ENCODE measurements at places on chromosomes 16 and 17.
A peak's percentile ranks its signal among the peaks of the same experiment; 100 is the strongest.

DNA sequence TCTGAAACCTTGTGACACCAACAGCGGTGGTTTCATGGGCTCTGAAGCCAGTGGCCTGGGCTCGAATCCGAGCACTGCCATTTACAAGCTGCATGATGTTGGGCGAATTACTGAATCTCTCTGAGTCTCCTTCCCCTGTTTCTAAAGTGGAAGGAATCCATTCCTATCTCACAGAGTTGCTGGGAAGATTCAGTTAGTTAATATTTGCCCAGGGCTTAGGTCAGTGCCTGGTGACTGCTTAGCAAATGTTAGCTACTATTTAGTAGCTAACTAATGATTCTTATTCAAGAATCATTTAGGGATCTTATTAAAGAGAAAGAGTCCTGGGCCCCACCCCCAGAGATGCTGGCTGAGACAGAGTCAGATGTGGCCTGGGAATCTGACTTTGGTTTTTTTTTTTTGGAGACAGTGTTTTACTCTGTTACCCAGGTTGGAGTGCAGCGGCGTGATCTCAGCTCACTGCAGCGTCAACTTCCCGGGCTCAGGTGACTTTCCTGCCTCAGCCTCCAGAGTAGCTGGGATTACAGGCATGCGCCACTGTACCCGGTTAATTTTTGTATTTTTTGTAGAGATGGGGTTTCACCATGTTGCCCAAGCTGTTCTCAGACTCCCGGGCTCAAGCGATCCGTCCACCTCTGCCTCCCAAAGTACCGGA, 33.6 kb upstream of the RAI1 start:
- H3K27me3 ChIP-seq = no peaks in the 10 kb centered on the region
- no peak overlapping the region for H3K4me3 ChIP-seq
- H3K4me1 ChIP-seq = no peaks in the 10 kb centered on the region
- no peak for DNase-seq
- H3K27ac ChIP-seq = no peak overlapping the region

GRCh38 chr17:77613218-77613617, 345.3 kb upstream of the TNRC6C start:
- DNase-seq = no peak
- H3K27me3 ChIP-seq = peaks cover 20% of the 10 kb centered on the region
- H3K27ac ChIP-seq = no peak overlapping the region
- no peak overlapping the region for H3K4me3 ChIP-seq
- no peaks in the 10 kb centered on the region for H3K36me3 ChIP-seq
- no peaks in the 10 kb centered on the region for H3K4me1 ChIP-seq

DNA sequence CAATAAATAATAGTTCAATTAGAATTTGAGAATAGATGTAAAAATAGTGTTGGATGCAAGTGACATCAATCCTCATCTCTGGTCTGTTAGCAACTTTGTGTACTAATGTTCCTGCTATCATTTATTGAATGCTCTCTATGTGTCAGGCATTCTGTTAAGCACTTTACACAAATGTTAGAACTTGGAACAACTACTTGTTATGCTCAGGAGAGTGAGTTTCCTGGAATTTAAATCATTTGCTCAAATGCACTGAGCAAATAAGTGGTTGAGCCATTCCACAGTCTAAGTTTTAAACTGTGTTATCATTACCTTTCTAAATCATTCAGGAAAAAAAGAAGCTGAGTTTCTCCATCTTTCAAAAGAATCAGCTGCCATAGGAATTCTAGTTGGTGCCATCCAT, 1327.3 kb upstream of the GOT2 start:
- no peaks in the 10 kb centered on the region for H3K4me1 ChIP-seq
- H3K4me3 ChIP-seq = no peak overlapping the region
- H3K27ac ChIP-seq = no peak overlapping the region
- DNase-seq = no peak
- H3K27me3 ChIP-seq = no peaks in the 10 kb centered on the region

DNA sequence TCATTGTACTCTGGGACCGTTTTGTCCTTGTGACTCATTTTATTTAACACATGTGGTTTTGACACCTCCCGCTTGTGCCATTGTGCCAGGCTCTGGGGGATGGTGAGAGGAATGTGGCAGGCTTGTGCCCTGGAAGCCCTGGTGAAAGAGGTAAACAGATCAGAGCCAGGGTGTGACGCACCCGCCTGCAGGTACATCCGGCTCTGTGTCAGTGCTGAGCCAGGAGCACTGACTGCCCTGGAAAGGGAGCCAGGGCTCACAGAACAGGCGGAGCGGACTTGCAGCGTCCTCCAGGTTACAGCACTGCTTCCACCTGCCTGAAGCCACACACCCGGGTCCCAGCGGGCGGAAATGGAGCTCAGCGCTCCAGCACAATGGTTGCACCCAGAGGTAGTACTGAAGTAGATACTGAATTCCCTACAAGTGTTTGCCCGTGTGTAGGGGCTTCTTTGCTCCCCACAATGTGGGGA, 30.6 kb downstream of the CDRT15 start:
- H3K27me3 ChIP-seq = no peaks in the 10 kb centered on the region
- no peak for DNase-seq
- no peak overlapping the region for H3K4me3 ChIP-seq
- no peak overlapping the region for H3K27ac ChIP-seq
- H3K36me3 ChIP-seq = no peaks in the 10 kb centered on the region

- H3K27ac ChIP-seq = no peak overlapping the region
- no peaks in the 10 kb centered on the region for H3K4me1 ChIP-seq
- DNase-seq = no peak
- H3K36me3 ChIP-seq = no peaks in the 10 kb centered on the region
Observed at GRCh38 chr17:37708616-37709212, 36.1 kb downstream of the HNF1B start.

DNA sequence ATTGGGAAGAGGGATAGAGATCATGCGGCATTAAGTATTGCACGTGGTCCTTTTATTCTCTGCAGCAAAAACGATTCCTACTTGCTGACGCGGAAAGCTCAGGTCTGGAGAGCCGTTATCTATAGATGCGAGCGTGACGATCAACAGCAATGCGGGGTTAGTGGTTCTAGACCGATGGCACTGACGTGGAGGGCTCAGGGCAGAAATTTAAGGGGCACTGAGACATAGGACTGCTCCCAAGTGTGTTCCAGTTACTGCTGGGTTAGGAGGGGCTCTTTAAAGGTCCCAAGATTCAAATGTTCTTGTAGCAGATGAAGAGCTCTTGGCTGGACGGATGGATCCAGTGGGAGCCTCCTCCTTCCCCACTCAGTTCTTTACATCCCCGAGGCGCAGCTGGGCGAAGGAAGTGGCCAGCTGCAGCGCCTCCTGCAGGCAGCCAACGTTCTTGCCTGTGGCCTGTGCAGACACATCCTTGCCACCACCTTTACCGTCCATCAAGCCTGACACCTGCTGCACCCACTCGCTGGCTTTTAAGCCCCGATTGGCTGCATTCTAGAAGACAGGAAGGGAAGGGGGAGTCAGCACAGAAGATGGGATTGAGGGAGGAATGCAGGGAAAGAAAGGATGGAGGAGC, 732 bp upstream of the EXOSC6 start:
- no peaks in the 10 kb centered on the region for H3K4me1 ChIP-seq
- DNase-seq = peak; percentile 59
- no peaks in the 10 kb centered on the region for H3K27me3 ChIP-seq
- H3K36me3 ChIP-seq = peaks cover 52% of the 10 kb centered on the region
- no peak overlapping the region for H3K27ac ChIP-seq
- no peak overlapping the region for H3K4me3 ChIP-seq

DNA sequence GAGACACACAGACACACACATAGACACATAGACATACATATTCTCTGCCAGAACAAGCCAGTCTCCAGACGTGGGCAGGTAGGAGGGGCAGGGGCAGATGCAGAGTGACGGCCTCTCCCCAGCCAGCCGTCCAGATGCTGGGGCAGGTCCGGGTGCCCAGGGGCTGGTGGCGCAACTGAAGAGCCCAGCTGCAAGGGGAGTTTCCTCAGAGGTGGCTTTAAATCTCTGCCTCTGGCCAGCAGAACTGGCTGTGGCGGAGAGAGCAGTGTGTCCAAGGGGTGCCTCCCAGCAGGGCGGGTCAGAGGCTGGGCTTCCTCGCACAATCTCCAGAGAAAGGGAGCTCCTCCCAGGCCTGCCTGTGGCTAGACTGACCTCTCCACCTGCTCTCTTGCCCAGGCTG, 9.4 kb upstream of the GCGR start:
- peaks cover 5% of the 10 kb centered on the region for H3K27me3 ChIP-seq
- no peaks in the 10 kb centered on the region for H3K36me3 ChIP-seq
- no peaks in the 10 kb centered on the region for H3K4me1 ChIP-seq
- H3K27ac ChIP-seq = no peak overlapping the region
- no peak overlapping the region for H3K4me3 ChIP-seq

Measured in SK-N-SH (cell line).